ENCODE measurements at places on chromosomes 7 and 10.

- DNase-seq = no peak
These were observed 48.3 kb downstream of the ANKIB1 start for GRCh38 chr7:92293896-92294590.

DNA sequence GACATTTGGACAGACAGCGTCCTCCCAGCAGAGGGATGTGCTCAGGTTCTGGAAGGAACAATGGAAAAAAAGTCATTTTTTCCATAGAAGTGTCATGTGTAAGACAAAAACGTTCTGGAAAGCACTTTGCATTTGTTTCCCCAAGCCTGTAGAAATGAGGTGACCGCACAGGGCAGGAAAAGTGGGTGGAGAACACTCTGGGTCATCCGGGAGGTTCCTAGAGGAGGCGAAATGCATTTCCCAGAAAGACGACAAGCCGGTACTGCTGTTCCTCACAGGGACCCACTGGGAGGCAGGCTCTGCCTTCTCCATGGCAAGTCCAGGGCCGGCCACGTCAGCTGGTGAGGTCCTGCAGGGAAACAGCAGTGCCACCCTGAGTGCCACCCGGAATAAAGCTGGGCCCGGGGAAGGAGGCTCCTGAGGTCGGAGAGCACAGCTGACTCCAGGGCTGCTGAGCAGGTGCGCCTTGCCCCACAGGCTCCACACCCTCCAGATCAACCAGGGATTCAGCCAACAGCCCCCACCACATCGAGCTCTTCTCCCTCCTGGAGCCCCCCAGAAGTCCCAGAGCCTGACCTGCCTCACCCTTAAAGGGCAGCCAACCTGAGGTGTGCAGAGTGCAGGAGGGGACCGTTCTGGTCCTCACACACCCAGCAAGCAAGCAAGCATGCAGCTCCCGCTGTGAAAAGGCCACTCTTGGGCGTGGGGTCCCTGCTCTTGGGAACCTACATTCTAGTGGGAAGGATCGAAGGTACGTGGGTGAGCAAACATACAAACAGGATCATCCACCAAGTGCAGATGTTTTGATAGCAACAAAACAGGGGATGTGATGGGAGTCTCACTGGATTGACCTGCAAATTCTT is 28.8 kb upstream of the INPP5A start:
- DNase-seq = no peak

- DNase-seq = no peak
These were observed 501.7 kb downstream of the PARD3 start for GRCh38 chr10:34313353-34313752.

DNA sequence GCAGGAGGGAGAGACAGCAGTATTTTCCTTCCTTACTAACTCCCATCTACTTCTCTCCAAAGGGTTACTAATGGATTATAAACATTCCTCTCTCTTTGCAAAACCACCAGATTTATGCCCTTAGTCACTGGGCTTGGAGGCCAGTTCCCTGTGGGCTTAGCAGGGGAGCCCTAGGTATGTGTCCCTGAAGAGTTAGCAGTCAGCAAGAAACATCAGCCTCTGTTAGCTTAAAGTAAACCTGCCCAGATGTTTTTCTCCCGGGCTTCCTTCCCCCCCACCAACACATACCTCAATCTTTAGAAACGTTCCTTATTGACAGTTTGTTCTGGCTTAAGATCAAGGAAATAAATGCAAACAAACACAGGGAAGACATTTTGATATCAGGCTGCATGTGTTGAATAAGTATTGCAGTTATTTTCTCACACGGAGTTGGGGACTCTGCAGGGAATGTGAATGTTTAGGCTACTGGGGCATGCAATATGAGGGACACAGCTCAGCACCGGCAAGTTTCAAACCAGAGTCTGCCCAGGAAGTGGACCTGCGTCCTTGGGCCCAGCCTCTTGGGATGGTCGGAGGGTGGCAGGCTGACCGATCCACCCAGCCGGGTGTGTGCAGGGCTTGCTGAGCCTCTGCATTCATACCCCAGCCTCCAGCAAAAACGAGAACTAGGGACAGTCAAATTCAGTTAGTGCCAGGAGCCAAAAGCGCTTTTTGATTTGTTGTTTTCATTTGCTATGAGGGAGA is 252.0 kb upstream of the GRB10 start:
- DNase-seq = no peak

GRCh38 chr7:1940863-1941262 is 270.8 kb downstream of the ELFN1 start:
- no peak for DNase-seq

Data from stimulated activated CD8-positive, alpha-beta memory T cell treated with anti-CD3 and anti-CD28 coated beads, Interleukin-4, amount 100 ng/mL, for 4 hours (primary cell).